Muscle of leg (tissue), 16 donors: ENCODE measurements at places on chromosomes 13 and 19. TPM values are rescaled to one million over a fixed set of nuclear protein-coding genes. Genes with fewer than 3 reads are reported as not detected.

GRCh38 chr19:30565636-30566035 is 193.5 kb downstream of the ZNF536 start:
- peaks cover 6% of the 10 kb centered on the region for H3K27me3 ChIP-seq
- DNase-seq: no peak
- H3K27ac ChIP-seq: no peak overlapping the region
- H3K4me1 ChIP-seq: peaks cover 11% of the 10 kb centered on the region
- H3K36me3 ChIP-seq: no peaks in the 10 kb centered on the region
- no peak overlapping the region for H3K4me3 ChIP-seq

GRCh38 chr19:12945479-12946091 is at the start of gene RAD23A:
RAD23A (plus strand) TSS chr19:12945862; CDS start chr19:12945949, 87 bp downstream.
- peaks cover 83% of the 10 kb centered on the region for H3K36me3 ChIP-seq
- H3K4me3 ChIP-seq: peak within 1 kb of the TSS; percentile 74
- H3K27me3 ChIP-seq: no peaks in the 10 kb centered on the region
- peaks cover 54% of the 10 kb centered on the region for H3K4me1 ChIP-seq
- H3K27ac ChIP-seq: peak within 1 kb of the TSS; percentile 95
- peak; percentile 99 for DNase-seq

GRCh38 chr19:49061445-49061844 is 3.2 kb downstream of the NTF4 start:
- H3K4me1 ChIP-seq: peaks cover 34% of the 10 kb centered on the region
- no peak overlapping the region for H3K4me3 ChIP-seq
- H3K27ac ChIP-seq: no peak overlapping the region

GRCh38 chr19:38737281-38737865 is 6.9 kb downstream of the CAPN12 start:
- peaks cover 3% of the 10 kb centered on the region for H3K36me3 ChIP-seq
- H3K27me3 ChIP-seq: peaks cover 8% of the 10 kb centered on the region
- H3K4me3 ChIP-seq: no peak overlapping the region
- peaks cover 30% of the 10 kb centered on the region for H3K4me1 ChIP-seq
- DNase-seq: no peak
- no peak overlapping the region for H3K27ac ChIP-seq

DNA sequence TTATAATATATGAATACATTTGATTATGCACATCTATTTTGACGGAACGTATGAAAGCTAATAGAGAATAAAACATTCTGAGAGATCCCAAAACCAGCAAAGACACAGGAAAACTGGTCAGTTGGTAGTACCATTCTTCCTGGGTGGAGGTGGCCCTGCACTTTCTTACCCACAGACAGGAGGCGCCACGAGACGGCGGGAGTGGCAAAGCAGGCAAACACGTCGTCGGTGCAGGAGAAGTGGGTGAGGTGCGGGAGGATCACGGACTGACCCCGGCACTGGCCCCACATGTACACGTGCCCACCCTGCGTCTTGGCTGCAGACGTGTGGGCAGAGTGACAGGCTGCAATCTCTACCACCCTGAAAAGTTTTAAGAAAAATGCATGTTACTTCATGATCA is 36.1 kb downstream of the RCBTB1 start:
- no peak overlapping the region for H3K27ac ChIP-seq
- no peak for DNase-seq
- no peaks in the 10 kb centered on the region for H3K4me1 ChIP-seq
- no peaks in the 10 kb centered on the region for H3K27me3 ChIP-seq
- H3K36me3 ChIP-seq: peaks cover 26% of the 10 kb centered on the region

DNA sequence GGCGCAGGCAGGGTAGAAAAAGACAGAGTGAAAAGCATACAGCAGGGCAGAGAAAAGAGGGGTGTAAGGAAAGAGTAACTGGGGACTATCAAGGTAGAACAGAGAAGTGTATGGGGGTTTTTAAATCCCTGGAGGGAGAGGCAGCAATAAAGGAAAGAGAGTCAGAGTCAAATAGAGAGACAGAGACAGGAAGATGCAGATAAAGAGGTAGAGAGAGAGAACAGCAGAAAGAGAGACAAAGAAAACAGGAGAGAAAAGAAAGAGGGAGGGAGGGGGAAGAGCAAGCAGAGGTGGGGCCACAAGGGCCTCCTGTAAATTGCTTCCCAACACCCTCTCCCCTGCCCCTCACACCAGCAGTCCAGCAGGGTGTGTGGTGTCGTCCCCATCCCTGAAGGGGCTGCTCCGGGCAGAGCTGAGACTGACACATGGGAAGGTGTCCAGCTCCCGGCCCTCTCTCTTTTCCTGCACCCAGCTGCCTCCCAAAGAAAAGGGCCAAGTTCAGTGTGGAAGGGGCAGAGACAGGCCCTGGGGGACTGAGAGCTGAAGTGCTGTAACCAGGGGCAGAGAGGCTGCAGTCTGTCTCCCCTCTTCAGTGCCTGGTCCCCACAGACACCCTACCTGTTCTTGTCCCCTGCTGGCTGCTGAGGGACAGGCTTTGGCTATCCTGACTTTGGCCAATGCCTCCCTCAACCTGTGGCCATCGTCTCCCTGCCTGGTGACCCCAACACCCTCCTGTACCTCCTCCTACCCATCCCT is 17.4 kb upstream of the POU2F2 start:
- H3K27ac ChIP-seq: no peak overlapping the region
- no peaks in the 10 kb centered on the region for H3K4me1 ChIP-seq
- no peak overlapping the region for H3K4me3 ChIP-seq

DNA sequence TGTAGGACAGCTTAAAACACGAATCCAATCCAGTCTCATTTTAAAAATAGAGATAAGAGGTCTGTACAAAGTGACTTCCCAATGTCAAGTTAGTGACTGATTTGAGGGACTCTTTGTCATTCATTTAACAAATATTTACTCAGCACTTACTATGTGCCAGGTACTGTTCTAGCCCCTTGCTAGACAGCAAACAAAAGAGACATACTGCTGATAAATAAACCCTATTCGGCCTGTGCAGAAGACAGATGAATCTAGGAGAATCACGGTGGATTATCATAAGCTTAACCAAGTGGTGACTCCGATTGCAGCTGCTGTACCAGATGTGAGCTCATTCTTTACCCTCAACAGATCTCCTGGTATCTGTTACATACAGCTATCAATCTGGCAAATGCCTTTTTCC is 6.4 kb upstream of the ELF1 start:
- H3K4me1 ChIP-seq: peaks cover 15% of the 10 kb centered on the region
- H3K27me3 ChIP-seq: no peaks in the 10 kb centered on the region
- H3K36me3 ChIP-seq: peaks cover 8% of the 10 kb centered on the region
- no peak overlapping the region for H3K27ac ChIP-seq
- DNase-seq: no peak

GRCh38 chr19:29217616-29218015 is 4.7 kb upstream of the UQCRFS1 start:
- no peaks in the 10 kb centered on the region for H3K4me1 ChIP-seq
- H3K36me3 ChIP-seq: no peaks in the 10 kb centered on the region
- peaks cover 18% of the 10 kb centered on the region for H3K27me3 ChIP-seq
- no peak for DNase-seq
- H3K4me3 ChIP-seq: no peak overlapping the region

DNA sequence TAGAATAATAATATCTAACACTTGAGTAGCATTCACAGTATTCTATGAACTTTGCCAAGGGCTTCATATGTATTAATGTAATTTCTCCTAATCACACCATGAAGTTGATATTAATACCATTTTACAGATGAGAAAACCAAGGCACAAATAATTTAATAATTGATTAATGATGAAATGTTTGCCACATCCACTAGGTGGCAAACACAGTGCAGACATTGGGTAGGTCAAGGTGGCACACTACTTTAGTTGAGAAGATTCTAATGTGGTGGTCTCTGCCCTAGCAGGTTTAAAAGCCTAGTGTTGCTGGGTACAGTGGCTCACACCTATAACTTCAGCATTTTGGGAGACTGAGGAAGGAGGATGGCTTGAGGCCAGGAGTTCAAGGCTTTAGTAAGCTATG is 412.4 kb downstream of the SUCLA2 start:
- no peak for DNase-seq
- no peak overlapping the region for H3K4me3 ChIP-seq
- H3K27ac ChIP-seq: no peak overlapping the region
- H3K4me1 ChIP-seq: no peaks in the 10 kb centered on the region
- H3K27me3 ChIP-seq: no peaks in the 10 kb centered on the region

DNA sequence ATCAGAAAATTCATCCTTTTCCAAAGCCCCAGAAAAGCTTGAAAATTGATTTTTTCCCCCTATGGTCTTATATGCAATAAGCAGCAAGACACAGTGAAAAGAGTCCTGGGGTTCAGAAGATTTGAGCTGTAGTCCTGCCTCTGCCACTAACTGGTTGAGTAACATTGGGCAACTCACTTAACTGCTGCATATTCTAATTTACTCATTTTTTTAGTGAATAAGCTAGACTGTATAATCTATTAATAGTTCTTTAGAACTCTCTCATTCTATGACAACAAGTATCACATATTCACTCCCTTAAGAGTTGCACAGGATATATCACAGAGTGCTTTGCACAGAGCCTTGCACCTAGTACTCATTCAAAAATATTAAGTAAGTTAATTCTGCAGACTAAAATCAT is 110.8 kb downstream of the STOML3 start:
- H3K4me3 ChIP-seq: no peak overlapping the region
- no peaks in the 10 kb centered on the region for H3K4me1 ChIP-seq
- H3K27me3 ChIP-seq: no peaks in the 10 kb centered on the region
- H3K36me3 ChIP-seq: no peaks in the 10 kb centered on the region

DNA sequence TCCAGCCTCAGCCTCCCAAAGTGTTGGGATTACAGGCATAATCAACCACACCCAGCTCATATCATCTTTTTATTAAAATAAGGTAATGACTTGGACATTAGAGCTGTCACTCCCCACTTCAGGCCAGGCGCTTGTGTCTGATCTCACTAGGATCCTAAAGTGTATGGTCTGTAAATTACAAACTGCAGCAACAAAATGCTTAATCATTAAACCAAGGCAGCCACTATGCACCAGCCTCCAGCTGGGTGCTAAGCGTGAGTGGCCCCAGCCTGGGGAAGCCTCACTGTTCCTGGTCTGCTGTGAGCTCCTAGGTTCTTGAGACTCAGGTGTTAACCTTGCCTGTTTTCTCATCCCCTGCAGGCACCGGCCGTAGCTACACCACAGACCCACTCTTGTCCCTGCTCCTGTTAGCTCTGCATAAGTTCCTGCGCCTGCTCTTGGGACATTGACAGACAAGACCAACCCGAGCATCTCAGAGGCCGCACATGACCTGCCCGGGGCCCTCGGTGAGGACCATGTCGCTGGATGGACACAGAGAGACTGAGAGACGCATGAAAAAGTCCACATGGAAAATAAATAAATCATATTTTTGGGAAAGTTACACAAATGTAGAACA is 37.8 kb downstream of the VSTM2B start:
- DNase-seq: no peak
- no peaks in the 10 kb centered on the region for H3K4me1 ChIP-seq
- H3K36me3 ChIP-seq: no peaks in the 10 kb centered on the region
- H3K4me3 ChIP-seq: no peak overlapping the region
- H3K27me3 ChIP-seq: peaks cover 6% of the 10 kb centered on the region

DNA sequence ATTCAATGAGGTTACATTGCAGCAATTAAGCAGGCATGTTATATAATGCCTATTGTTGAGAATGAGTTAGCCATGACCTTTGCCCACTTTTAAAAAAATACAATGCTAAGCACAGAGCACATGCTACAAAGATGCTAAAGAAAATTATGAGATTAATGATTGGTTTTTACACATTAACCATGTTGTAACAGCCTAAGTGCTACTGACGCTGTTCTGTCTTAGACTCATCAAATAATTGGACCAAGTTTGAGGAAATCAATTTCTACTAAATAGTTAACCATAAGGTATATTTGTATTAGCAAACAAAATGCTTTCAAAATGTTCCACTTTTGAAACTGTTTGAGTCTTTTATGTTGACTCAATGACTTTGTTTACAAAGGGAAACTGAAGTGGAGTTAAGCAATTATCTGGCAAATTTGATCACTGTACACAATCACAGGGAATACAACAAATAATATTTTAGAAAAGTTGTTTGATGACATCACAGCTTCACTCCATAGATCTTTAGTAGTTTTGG is 14.3 kb downstream of the MIR17HG start:
- peaks cover 3% of the 10 kb centered on the region for H3K36me3 ChIP-seq
- no peak overlapping the region for H3K27ac ChIP-seq
- DNase-seq: no peak
- no peaks in the 10 kb centered on the region for H3K4me1 ChIP-seq
- H3K27me3 ChIP-seq: no peaks in the 10 kb centered on the region

- H3K36me3 ChIP-seq: no peaks in the 10 kb centered on the region
- H3K4me1 ChIP-seq: no peaks in the 10 kb centered on the region
- DNase-seq: no peak
- H3K27ac ChIP-seq: no peak overlapping the region
- H3K27me3 ChIP-seq: no peaks in the 10 kb centered on the region
Observed at GRCh38 chr13:106061781-106062180, 473.7 kb downstream of the EFNB2 start.

DNA sequence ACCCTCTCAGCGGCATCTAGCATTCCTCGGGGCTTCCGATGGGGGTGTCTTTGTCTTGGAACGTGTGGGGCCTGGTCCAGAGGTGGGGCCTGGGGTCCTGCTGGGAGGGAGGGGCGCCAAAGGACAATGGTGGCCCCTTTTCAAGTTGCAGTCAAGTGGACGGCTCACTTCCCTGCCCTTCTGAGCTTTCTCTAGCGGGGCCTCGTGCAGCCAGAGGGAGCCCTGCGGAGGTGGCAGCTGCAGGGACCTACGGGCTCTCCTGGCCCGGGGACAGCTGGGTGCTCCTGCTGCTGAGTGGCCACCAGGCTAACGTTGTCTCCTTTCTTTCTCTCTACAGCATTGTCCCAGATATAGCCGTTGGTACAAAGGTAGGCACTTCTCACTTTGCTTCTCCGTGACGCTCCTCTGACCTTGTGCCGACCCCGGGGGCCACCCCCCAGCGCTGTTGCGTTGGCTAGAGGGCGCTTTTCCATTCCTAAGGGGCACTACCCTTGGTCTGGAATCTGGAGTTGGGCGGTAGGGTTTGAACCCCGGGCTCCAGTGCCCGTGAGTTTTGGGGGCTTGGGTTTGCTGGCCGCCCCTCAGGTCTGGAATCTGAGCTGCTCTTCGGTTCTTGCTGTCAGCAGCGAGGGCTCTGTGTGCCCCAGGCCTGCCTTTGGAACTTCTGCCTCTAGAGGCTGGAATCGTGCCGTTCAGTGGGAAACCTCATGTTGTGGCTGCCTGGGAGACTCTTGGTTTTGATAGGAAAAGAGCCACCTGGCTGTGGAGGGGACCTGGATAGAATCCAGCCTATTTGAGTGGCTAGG is 2.0 kb downstream of the PTBP1 start:
- H3K4me3 ChIP-seq: peak overlapping the region; percentile 88
- peak overlapping the region; percentile 83 for H3K27ac ChIP-seq
- peaks cover 47% of the 10 kb centered on the region for H3K36me3 ChIP-seq

- no peak overlapping the region for H3K4me3 ChIP-seq
- H3K4me1 ChIP-seq: peaks cover 22% of the 10 kb centered on the region
- no peak overlapping the region for H3K27ac ChIP-seq
- H3K36me3 ChIP-seq: peaks cover 15% of the 10 kb centered on the region
- no peaks in the 10 kb centered on the region for H3K27me3 ChIP-seq
Observed at GRCh38 chr19:16359964-16360363, 35.3 kb downstream of the KLF2 start.

Gene PALM
- 23.7 TPM for total RNA-seq

Gene CBLC
- not detected for total RNA-seq

Gene FFAR2
- 0.22 TPM for total RNA-seq

Gene ZNF208
- total RNA-seq: 0.35 TPM

Gene C5AR2
- 0.40 TPM for total RNA-seq

Gene POSTN
- 2,609 TPM for total RNA-seq

Gene ATP7B
- 5.4 TPM for total RNA-seq
